ENCODE measurements at places on chromosomes 11 and 22. TPM values are rescaled to one million over a fixed set of nuclear protein-coding genes. Genes with fewer than 3 reads are reported as not detected.

DNA sequence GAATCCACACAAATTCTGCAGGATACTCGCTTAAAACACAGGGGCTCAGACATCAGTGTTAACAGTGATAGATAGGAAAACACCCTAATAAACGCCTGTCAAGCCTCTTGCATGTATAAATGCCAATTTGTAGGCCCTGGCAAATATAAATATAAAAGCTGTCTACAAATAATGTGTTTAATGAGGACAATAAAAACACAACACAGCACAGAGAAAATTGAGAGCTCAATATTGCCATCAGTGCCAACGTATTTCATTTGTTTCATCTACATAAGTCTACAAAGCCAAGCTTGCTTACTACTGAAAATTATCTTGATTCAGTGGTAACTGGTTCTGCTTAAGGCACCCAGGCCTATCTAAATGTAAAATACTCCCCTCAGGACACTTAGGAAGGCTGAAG lies 1387.0 kb upstream of the TENM4 start:
- H3K36me3 ChIP-seq = no peaks in the 10 kb centered on the region
- H3K4me1 ChIP-seq = no peaks in the 10 kb centered on the region
- no peak overlapping the region for H3K4me3 ChIP-seq
- no peak for DNase-seq
- no peak overlapping the region for H3K27ac ChIP-seq

- H3K4me3 ChIP-seq = no peak overlapping the region
- no peak for DNase-seq
- no peak overlapping the region for H3K27ac ChIP-seq
- no peaks in the 10 kb centered on the region for H3K27me3 ChIP-seq
These were observed 1253.3 kb downstream of the TBC1D22A start for GRCh38 chr22:48015701-48016100.

DNA sequence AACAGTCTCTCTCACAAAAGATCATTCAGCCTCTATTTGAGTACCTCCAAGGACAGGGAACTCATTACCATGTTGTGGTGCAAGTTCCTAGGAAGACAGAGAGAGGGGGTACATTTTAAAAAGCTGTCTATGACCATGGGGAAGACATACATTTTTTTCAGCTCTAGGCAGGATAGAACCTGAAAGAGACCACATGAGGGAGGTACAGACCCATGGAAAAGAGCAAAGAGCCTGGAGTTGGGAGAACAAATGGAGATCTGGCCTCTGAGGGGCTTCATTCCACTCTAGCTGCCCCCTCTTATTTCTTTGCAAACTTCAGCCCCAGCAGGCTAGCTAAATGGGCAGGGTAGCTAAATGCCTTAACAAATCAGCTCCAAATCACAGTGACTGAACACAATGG lies 36.3 kb downstream of the KCNC1 start:
- H3K36me3 ChIP-seq = no peaks in the 10 kb centered on the region
- no peak overlapping the region for H3K4me3 ChIP-seq
- H3K27me3 ChIP-seq = no peaks in the 10 kb centered on the region
- H3K27ac ChIP-seq = no peak overlapping the region
- DNase-seq = no peak

GRCh38 chr22:23094260-23094659 lies 23.9 kb downstream of the GNAZ start:
- no peak for DNase-seq
- H3K4me1 ChIP-seq = peaks cover 34% of the 10 kb centered on the region
- H3K36me3 ChIP-seq = peaks cover 16% of the 10 kb centered on the region
- no peak overlapping the region for H3K4me3 ChIP-seq

Gene ALX4
- 0.52 TPM for total RNA-seq

Gene TMEM191C
- 5.1 TPM for total RNA-seq

Gene TESMIN
- 0.78 TPM for total RNA-seq

Gene LGR4
- 24.9 TPM for total RNA-seq

Gene OR8B3
- not detected for total RNA-seq

GRCh38 chr22:29190918-29191317 lies 14.8 kb upstream of the EMID1 start:
- DNase-seq = no peak
- no peak overlapping the region for H3K27ac ChIP-seq
- H3K36me3 ChIP-seq = no peaks in the 10 kb centered on the region
- H3K4me3 ChIP-seq = no peak overlapping the region

Gene TEAD1
- 212 TPM for total RNA-seq

DNA sequence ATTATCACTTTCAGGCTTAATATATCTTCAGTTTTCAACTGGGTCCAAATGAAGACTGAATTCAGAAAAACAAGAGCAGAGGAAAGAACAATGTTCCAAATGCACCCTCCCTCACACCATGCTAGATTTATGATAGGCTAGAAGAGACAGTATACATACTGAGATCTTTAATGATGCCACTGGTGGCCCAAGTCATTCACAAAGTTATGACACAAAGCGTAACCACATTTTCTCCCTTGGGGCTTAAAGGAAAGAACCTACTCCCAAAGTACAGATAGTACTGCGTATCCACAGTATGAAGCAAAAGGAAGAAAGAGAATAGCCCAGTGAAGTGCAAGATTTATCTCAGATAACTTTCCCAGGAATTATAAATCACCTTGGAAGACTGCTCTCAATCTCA lies 10.9 kb upstream of the SOX6 start:
- DNase-seq = no peak
- no peaks in the 10 kb centered on the region for H3K4me1 ChIP-seq
- no peak overlapping the region for H3K27ac ChIP-seq
- no peak overlapping the region for H3K4me3 ChIP-seq
- no peaks in the 10 kb centered on the region for H3K27me3 ChIP-seq
- no peaks in the 10 kb centered on the region for H3K36me3 ChIP-seq

Gene FIBIN
- 120 TPM for total RNA-seq

- H3K4me3 ChIP-seq = no peak overlapping the region
- no peak overlapping the region for H3K27ac ChIP-seq
- no peaks in the 10 kb centered on the region for H3K4me1 ChIP-seq
- DNase-seq = no peak
- no peaks in the 10 kb centered on the region for H3K27me3 ChIP-seq
These were observed 761.1 kb upstream of the ARHGAP42 start for GRCh38 chr11:99925968-99926367.

Gene MMP8
- total RNA-seq = 0.23 TPM

- H3K4me1 ChIP-seq = peaks cover 27% of the 10 kb centered on the region
- H3K4me3 ChIP-seq = no peak overlapping the region
- H3K36me3 ChIP-seq = no peaks in the 10 kb centered on the region
These were observed 7.7 kb upstream of the OMP start for GRCh38 chr11:77094841-77095365.

DNA sequence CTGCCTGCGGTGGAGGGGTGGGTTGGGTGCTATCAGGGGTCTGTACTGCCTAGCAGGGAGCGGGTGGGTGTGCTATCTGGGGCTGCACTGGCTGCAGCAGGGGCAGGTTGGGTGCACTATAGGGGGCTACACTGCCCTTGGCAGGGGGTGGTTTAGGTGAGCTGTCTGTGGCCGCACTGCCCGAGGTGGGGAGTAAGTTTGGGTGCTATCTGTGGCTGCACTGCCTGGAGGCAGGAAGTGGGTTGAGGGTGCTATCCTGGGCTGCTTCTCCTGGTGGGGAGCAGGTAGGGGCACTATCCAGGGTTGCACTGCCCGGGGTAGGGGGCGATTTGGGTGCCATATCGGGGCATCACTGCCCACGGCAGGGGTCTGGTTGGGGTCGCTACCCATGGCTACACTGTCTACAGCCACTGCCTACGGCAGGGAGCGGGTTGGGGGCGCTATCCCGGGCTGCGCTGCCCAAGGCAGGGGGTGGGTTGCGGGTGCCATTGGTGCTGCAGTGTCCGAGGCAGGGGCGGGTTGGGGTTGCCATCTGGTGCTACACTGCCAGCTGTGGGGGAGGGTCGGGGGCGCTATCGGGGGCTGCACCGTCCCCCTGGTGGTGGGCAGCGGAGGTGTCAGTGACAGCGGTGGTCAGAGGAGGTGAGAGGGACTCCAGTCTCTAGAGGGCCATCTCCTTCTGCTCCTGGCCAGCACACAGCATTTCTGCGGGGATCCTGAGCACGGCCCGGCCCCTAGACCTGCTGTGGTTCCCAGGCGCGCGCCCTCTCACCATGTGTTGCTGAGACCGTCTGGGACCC lies 1.3 kb upstream of the RFPL2 start:
- peaks cover 12% of the 10 kb centered on the region for H3K4me1 ChIP-seq
- H3K36me3 ChIP-seq = no peaks in the 10 kb centered on the region
- no peak overlapping the region for H3K27ac ChIP-seq
- H3K4me3 ChIP-seq = no peak overlapping the region

Gene CDCA5
- total RNA-seq = 0.34 TPM

DNA sequence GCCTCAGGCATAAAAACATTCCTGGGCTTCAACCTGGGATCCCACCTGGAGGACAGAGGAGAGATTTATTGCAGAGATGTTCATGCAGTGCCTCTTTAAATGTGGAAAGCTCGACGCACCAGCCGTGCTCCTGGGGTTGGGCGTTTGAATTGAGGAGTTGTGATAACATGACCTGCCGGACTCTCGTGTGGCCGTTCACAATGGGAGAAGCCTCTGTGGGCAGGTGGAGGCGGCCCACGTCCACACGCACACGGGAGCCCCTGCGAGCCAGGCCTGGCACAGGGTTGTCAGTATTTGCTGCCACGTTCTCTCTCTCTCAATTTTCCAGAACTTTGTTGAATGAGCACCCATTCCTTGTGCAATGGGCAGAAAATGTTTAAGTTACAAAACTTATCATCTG lies 58.3 kb upstream of the PPARA start:
- H3K36me3 ChIP-seq = peaks cover 62% of the 10 kb centered on the region
- no peaks in the 10 kb centered on the region for H3K27me3 ChIP-seq
- H3K27ac ChIP-seq = peak overlapping the region; percentile 92
- DNase-seq = no peak
- H3K4me1 ChIP-seq = peaks cover 100% of the 10 kb centered on the region
- H3K4me3 ChIP-seq = no peak overlapping the region

DNA sequence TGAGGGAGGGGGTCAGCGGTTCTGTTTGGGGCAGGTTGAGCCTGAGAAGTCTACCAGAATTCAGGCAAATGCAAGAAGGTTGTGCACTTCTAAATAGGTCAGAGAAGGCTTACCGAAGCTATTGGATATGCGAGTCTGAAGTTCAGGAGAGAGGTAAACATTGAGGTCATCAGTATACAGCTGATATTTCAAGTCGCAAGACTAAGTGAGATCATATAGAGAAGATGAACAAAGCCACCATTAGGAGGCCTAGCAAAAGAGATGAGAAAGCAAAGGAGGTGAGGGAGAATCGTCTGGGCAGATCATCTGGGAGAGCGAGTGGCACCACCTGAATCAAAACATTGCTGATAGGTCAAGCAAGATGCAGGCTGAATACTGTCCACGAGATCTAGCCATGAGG lies 430.6 kb downstream of the BUD13 start:
- no peaks in the 10 kb centered on the region for H3K36me3 ChIP-seq
- no peak overlapping the region for H3K4me3 ChIP-seq
- DNase-seq = no peak

DNA sequence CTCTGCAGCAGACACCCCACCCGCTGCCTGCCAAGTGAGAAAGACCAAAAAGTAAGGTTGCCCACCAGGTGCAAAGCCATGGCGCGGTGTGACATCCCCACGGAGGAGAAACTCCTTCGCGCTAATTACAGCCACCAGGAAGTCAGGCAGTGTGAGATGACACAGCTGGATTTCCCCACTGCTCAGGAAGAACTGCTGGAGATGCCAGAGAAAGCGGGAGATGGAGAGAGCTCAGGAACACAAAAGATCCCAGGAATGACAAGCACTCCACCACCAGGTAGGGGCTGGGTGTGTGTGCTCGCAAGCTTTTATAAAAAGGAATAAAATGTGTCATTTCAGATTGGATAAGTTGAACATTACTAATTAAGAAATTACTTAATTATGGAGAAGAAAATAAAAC lies 292.7 kb downstream of the OPCML start:
- no peak overlapping the region for H3K27ac ChIP-seq
- no peak overlapping the region for H3K4me3 ChIP-seq
- H3K36me3 ChIP-seq = no peaks in the 10 kb centered on the region
- no peak for DNase-seq
- no peaks in the 10 kb centered on the region for H3K27me3 ChIP-seq
- H3K4me1 ChIP-seq = no peaks in the 10 kb centered on the region

DNA sequence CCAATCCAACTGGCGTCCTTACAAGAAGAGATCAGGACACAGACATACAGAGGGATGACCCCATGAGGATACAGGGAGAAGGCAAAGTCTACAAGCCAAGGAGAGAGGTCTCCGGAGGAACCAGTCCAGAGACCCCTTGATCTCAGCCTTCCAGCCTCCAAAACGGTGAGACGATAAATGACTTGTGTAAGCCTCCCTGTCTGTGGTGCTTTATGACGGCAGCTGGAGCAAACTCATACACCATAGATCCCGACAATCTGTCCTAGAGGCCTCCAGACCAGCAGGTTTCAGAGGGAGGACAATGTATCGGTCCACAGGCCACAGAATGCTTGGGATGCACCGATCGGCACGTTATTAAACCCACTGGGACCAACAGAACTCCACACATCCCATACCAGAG lies 383.3 kb downstream of the SHANK2 start:
- H3K27me3 ChIP-seq = no peaks in the 10 kb centered on the region
- DNase-seq = no peak
- H3K4me1 ChIP-seq = peaks cover 24% of the 10 kb centered on the region
- no peak overlapping the region for H3K27ac ChIP-seq
- H3K4me3 ChIP-seq = no peak overlapping the region

GRCh38 chr22:38950527-38951295 lies 6.7 kb upstream of the APOBEC3A start:
- H3K36me3 ChIP-seq = no peaks in the 10 kb centered on the region
- no peaks in the 10 kb centered on the region for H3K4me1 ChIP-seq
- H3K4me3 ChIP-seq = no peak overlapping the region
- DNase-seq = no peak

Gene LRRC4C
- 1.9 TPM for total RNA-seq

Gene SHISA8
- total RNA-seq = not detected

Gene SPI1
- 34.6 TPM for total RNA-seq

Gene OR52H1
- total RNA-seq = not detected

- H3K27me3 ChIP-seq = no peaks in the 10 kb centered on the region
- H3K4me3 ChIP-seq = no peak overlapping the region
- no peak for DNase-seq
- no peaks in the 10 kb centered on the region for H3K36me3 ChIP-seq
- H3K27ac ChIP-seq = no peak overlapping the region
- peaks cover 33% of the 10 kb centered on the region for H3K4me1 ChIP-seq
These were observed 5.7 kb downstream of the ZP1 start for GRCh38 chr11:60872961-60873524.

Gene ELFN2
- not detected for total RNA-seq

- H3K4me1 ChIP-seq = peaks cover 6% of the 10 kb centered on the region
- no peak for DNase-seq
- H3K27me3 ChIP-seq = no peaks in the 10 kb centered on the region
- H3K36me3 ChIP-seq = no peaks in the 10 kb centered on the region
- H3K27ac ChIP-seq = no peak overlapping the region
These were observed 18.8 kb downstream of the FAR1 start for GRCh38 chr11:13687271-13687670.

DNA sequence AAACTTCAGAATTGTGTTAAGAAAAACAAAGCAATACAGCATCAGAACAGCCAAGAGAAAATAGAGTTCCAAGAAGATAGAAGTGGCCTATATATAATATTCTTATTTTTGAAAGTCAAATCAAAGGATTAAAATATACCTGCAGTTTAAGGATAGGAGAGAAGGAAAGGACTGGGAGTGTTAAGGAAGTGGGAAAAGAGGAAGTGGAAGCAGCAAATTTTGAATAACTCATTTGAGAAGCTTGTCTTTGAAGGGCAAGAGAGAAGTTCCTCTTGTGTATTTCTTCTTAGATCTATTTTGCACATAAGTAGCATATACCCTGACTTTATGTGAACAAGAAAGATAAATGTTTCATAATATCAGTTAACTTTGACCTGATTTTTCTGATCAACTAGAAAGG lies 62.6 kb upstream of the SLC17A6 start:
- H3K36me3 ChIP-seq = peaks cover 35% of the 10 kb centered on the region
- H3K4me3 ChIP-seq = no peak overlapping the region
- no peak overlapping the region for H3K27ac ChIP-seq
- no peaks in the 10 kb centered on the region for H3K27me3 ChIP-seq
- DNase-seq = no peak

Gene CRYAB
- 400 TPM for total RNA-seq

Gene CRYBB3
- not detected for total RNA-seq

Measured in esophagus muscularis mucosa (tissue), 4 donors.